ENCODE measurements at places on chromosomes 6 and 20.

DNA sequence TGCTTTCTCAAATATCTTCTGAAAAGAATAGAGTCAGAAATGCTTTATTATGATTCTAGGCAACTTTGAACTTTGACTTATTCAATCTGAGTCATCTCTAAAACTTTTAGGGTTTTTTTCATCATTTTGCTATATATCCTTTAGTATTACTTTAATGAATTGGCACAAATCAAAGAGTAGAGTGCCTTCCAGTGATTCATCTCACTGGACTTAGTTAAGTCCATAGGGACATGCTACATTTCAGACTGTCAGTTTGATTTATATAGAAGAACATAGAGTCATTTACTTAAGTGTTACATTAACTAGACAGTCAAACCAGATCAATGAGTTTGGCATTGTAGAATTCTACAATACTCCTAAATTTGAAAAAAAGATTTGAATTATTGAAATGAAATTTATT is 1235.7 kb upstream of the MAP3K7 start:
- DNase-seq = no peak

- DNase-seq = no peak
Observed at GRCh38 chr6:166877906-166878305, 78.4 kb downstream of the RNASET2 start.

DNA sequence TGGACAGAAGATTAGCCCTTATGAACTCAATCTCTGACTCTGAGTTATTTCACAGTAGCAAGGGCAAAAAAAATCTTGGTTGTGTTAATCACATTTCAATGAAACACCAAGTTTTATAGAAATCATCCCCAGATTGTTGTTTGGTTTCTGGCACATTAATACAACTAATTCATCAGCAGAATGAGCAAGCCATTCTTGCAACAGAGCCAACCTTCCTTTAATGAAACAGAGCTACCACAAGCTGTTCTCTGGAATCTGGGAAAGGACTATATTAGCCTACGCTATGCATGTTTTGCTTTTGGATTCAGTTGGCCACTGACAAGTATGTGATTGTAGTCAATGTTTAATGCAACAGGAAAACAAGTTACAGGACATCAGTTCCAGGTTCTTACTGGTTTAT is 13.8 kb upstream of the POPDC3 start:
- no peak for DNase-seq

GRCh38 chr20:3744806-3745685 is 12.6 kb downstream of the HSPA12B start:
- peak; percentile 47 for DNase-seq

DNA sequence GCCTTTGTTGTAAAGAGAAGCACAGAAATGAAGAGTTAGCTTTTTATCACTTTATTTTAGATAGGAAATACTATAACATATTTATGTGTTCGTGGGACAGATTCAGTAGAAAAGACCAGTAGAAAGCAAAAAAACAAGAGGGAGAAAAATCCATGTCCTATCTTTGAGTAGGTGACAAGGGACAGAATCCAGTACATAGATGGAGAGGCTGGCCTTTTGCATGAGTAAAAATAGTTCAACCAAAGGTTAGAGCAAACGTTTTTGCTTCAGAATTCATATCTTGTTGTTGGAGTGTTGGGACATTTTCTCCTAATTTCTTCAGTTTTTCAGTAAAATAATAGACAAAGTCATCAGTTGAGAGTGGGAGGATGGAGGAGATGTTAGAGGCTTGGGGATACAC is 19.6 kb upstream of the FAM83B start:
- DNase-seq = no peak

- DNase-seq = no peak
Observed at GRCh38 chr6:124742971-124743370, 219.3 kb upstream of the RNF217 start.

DNA sequence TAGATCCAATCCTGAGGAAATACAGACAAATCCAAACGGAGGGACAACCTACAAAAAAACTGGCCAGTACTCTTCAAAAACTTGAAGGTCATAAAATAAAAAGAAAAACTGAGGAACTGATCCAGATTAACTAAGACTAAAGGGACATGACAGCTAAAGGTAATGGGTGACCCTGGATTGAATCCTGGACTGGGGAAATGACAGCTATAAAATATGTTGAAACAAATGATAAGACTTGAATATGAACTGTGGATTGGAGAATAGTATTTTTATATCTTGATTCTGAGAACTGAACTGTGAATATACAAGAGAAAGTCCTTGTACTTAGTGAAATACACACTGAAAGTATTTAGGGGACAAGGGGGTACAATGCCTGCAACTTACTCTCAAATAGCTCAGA is 96.9 kb upstream of the EMILIN3 start:
- DNase-seq = no peak

- no peak for DNase-seq
Observed at GRCh38 chr6:11700118-11700718, 78.4 kb downstream of the ADTRP start.

DNA sequence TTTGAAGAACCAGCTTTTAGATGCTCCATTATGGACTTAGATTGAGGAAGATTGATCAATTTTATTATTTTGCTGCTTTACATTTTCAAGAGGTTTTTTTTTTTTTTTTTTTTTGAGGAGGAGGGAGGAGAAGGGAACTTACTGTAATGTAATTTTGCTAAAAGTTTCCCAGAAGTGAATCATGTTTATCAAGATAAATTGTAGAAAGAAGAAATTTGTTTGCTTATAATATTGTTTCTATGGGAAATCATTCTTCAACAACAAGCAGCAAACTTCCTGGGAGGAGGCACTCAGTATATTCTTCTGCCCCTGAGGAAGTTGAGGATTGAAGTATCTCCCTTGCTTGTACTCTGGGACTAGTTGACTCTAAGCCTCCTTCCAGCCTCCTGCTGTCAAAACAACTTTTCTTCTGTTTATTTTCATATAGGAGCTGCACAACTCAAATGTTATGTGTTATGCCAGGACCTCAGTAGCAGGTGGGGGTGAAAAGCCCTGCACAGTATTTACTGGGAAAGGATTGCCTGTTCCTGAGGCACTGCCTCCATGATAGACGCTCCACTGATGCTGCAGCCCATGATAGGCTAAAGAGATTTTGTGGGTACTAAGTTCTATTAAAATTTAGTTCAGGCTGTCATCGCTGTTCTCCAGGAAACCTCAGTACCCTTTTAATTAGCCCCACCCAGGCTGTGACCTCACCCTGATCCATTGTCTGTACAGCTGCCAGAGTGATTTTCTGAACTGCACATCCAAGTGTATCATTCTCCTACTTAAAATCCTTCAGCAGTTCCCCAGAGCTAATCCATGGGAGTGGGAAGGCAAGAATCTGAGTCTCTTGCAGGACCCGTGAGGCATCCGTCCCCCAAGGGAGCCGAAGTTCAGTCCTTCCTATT is 51.9 kb downstream of the CARMIL1 start:
- no peak for DNase-seq

- DNase-seq = no peak
Observed at GRCh38 chr20:43727980-43728590, 1.3 kb upstream of the GTSF1L start.

GRCh38 chr20:44642203-44643153 is 9.0 kb downstream of the ADA start:
- no peak for DNase-seq

DNA sequence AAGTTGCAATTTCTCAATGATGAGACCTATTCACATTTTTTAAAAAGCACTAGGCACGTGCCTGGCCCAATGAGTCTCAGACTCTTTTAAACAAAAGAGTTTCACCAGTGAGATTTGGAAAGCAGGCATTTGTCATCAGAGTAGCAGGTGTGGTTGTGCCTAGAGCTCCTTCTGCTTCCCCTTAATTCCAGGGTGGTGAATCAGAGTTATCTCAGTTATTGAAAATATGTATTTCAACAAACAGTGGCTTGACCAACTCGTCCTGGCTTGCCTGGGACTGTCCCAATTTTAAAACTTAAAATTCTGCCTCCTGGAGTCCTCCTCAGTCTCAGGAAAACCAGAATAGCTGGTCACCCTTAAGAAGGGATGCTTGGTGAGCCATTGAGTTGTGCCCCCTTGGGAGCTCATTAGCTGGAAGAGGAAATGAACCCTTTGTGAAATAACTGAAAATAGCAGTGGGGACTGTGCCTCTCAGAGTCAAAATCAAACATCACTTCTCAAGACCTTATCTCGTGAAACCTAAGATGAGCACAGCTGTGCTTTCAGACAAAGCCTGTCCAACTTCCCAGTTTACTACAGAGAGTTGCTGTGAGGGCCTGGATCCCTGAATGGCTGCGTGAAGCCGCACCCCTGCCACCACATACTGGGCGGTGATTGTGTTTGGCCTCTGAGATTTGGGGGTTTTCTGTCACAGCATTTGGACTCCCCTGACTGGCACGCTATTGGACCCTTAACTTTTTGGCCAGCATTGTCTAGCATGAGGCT is 116.3 kb downstream of the ANKRD60 start:
- DNase-seq = no peak

GRCh38 chr20:23283096-23283850 is 67.3 kb upstream of the NXT1 start:
- DNase-seq = no peak

DNA sequence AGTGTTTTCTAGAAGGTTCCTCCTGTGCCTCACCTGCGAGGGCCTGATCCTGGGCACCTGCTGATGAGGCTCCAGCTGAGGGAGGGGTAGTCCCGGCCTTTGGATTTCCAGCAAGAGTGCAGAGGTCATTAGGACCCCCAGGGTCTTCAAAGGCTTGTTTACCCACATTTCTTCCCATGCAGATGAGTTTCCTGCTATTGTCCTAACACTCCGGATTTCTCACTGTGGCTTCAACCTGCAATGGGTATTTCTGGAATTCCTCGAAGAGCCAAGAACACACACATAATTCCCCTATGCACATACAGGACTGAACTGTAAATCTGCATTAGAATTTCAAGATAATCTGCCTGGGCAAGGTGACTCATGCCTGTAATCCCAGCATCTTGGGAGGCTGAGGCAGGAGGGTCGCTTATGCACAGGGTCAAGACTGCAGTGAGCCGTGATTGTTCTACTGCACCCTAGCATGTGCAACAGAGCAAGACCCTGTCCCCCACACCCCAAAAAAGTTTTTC is 53.9 kb downstream of the ADNP start:
- no peak for DNase-seq

DNA sequence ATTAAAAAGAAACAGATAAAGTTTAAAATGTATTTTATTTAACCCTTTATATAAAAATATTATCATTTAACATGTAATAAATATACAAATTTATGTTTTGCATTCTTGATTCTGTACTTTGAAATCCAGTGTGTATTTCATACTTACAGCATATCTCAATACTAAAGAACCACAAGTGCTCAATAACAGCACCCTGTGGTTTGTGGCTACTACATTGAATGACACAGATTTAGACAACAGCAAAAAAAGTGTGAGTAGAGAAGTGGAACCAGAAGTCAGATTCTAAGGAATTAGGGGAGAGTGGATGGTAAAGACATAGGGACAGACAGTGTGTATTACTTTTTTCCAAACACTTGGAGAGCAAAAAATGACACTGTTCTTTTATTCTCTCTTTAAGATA is 524.5 kb downstream of the BMP2 start:
- no peak for DNase-seq

DNA sequence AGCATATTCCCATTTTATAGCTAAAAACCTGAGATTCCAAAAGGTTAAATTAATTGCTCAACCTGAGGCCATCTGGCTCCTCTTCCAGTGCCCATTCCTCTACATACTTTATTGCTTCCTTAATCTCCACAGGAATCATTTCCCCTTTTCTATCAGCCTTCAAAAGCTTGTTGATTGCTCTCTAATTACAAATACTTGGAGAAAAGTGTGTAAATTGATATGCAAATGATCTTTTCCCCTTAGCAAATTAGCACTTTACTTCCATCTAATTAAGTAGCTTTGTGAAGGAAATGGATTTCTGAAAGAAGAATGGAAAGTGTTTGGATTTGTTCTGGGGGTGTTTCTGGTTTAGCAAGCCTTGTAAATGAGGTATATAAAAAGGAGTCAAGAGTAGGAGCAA is 323.3 kb downstream of the GRIK2 start:
- no peak for DNase-seq

DNA sequence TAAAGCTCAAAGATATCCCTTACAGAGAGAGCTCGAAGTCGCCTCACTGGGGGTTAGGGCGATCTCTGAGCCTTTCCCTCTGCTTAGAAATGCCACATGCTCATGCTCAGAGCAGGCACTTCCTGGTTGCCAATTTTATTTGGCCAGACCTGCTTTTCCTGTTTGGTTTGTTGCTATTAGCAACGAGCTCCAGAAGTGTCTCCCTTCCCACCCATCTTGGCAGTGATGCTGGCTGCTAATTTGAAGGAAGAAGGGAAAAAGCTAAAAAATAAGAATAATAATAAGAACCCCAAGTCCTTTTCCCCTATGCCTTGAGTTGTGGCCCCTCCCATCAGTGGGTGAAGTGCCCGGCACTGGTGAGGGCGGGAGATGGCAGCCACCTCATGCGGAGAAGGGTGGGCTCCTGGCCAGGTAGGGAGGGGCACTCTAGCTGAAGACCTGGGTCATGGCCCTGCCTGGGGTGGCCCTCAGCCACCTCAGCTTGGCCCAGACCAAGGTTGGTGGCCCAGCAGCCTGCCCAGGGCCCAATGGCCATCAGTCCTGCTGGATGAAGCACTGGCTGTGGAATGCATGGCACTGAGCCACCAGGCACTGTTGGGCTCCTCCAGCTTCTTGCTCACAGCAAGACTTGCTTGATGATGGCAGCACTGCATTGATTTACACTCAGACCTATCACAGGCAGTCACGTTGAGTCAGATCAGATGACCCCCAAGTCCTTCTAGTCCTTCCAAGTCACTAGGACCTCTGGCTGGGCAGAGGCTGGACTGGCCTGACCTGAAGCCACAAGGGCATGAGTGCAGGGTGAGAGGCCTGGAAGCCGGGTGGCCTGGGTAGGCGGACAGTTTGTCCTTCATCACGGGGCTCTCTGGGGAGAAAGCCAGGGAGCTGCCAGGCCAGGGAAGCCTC is 79.0 kb downstream of the SYNJ2 start:
- DNase-seq = no peak

DNA sequence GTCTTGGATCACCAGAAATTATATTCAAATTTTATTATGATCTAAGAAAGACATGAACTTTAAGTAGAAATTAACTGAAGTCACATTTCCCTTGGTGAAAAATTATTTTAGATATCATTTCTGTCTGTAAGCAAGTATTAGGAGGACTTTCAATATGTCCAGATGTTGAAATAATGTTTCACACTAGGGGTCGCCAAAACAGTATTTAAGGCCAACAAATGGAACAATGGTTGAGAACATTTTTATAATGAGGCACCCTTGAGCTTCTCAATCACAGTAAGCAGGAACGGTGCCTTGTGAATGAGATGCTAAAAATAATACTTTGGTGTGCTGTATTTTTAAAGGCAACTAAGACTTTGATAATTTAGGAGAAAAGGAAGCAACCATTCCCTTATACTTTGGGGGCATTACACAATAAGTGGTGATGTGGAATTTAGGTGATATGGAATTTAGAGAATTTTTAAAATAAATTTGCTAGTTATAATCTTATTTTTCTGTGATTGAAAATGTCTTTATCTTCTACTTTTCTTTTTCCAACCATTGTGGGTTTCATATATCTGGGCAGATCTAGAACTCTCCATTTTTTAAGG is 9.6 kb upstream of the SF3B5 start:
- DNase-seq = no peak

GRCh38 chr20:50115041-50115512 is 2.1 kb upstream of the UBE2V1 start:
- no peak for DNase-seq
